ENCODE measurements at places on chromosomes 5 and 9.

DNA sequence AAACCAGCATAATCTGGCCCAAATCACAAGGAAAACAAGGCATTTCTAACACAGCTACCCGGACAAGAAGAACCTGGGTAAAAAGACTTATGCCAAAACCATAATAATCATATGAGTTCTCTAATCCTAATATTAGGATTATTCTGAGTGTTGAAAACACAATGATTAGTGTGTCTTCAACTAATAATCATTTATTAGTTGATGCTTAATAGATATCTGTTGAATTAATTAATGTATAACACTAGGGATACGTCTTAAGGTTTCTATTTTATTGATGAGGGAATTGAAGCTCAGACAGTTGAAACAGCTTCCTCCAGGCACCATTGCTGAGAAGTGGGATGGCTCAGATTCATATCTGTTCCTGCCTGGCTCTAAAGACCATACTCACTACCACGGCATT is 112.2 kb downstream of the DOCK2 start:
- DNase-seq: no peak

- no peak for DNase-seq
Observed at GRCh38 chr5:178376921-178377582, 144.4 kb upstream of the PHYKPL start.

- DNase-seq: no peak
Observed at GRCh38 chr9:122131401-122132001, 28.1 kb downstream of the NDUFA8 start.

GRCh38 chr9:128003966-128004604 is 23.3 kb upstream of the EEIG1 start:
- DNase-seq: no peak

- no peak for DNase-seq
Observed at GRCh38 chr9:4297151-4297785, 2.6 kb downstream of the GLIS3 start.
